Neural progenitor cell (in vitro differentiated cells): ENCODE measurements at places on chromosomes 4 and X.

- no peak for DNase-seq
Measured at GRCh38 chr4:8365951-8366350, 74.6 kb downstream of the ACOX3 start.

DNA sequence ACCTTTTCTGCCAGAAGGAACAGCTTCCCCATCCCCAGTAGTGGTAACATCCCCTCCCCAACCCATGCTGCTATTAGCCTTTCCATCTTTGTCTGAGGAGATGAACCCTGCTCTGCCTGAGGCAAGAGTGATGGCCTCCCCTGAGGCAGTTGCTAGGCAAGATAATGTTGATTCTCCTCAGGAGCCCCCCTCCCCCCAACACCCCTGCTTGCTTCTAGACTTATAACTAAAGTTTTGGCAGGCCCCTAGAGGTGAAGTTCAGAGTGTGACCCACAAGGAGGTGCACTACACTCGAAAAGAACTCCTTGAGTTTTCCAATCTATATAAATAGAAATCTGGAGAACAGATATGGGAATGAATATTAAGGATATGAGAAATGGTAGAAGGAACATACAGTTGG is 962.5 kb downstream of the ADGRL3 start:
- DNase-seq = no peak

- no peak for DNase-seq
Measured at GRCh38 chrX:112094729-112095128, 12.2 kb upstream of the TRPC5 start.

GRCh38 chr4:30717208-30718020 is 2.8 kb upstream of the PCDH7 start:
- peak; percentile 85 for DNase-seq

DNA sequence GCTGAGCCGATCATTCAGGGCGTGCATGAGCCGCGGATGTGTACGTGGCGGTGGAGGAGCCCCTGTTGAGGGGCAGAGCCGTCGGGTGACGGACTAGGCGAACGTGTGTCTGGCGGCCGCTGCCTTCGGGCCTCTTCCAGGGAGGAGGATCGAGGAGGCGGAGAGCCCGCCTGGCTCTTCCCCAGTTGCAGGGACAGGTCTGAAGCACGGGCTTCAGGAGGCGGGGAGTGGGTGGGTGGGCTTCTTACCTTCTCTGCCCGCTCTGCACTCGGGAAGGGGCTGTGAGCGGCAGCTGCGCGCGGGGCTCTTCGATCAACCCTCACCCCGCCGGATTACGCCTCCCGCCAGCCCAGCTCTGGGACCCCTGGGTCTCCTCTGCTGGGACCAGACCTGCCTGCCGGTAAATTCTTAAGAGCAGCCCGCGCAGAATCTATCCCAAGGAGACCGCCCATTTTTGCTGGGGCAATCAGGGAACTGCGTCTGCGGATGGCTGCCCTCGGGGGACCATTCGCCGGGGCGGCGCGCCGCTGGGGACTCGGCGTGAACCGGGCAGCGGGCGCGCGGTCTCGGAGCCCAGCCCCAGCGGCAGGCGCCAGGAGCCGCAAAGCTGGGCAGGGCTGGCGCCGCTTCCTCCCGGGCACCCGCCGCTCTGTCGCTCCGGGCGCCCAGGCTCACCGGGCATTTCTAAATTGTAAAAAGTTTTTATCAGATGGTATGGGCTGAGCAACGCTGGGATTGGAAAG is 4.9 kb downstream of the PLAC8 start:
- peak; percentile 75 for DNase-seq

GRCh38 chr4:120765260-120765680 is 157.3 kb downstream of the PRDM5 start:
- no peak for DNase-seq

DNA sequence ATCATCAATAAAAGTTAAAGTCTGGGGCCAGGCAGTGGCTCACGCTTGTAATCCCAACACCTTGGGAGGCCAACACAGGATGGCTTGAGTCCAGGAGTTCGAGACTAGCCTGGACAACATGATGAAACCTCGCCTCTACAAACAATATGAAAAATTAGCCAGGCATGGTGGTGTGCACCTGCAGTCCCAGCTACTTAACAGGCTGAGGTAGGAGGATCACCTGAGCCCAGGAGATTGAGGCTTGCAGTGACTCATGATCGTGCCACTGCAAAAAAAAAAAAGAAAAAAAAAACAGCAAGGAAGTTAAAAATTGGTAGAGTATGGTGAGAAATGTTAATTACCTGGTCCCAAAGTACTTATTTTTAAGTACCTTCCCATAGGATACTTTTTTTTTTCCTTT is 27.5 kb downstream of the FBXW7 start:
- no peak for DNase-seq

GRCh38 chr4:19540859-19541540 is 710.7 kb upstream of the SLIT2 start:
- no peak for DNase-seq

DNA sequence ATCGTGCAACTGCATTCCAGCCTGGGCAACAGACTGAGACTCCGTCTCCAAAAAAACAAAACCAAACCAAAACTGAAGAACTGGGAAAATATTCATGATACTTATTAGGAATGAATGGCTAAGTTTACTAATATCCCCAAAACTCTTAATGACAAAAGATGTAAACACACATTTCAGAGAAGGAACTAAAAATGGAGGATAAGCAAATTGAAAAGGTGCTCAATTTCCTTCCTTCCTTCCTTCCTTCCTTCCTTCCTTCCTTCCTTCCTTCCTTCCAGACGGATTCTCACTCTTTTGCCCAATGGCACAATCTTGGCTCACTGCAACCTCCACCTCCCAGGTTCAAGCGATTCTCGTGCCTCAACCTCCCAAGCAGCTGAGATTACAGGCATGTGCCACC is 44.4 kb upstream of the CDKN2AIP start:
- DNase-seq = no peak

- no peak for DNase-seq
Measured at GRCh38 chr4:4248885-4249203, 821 bp upstream of the TMEM128 start.

DNA sequence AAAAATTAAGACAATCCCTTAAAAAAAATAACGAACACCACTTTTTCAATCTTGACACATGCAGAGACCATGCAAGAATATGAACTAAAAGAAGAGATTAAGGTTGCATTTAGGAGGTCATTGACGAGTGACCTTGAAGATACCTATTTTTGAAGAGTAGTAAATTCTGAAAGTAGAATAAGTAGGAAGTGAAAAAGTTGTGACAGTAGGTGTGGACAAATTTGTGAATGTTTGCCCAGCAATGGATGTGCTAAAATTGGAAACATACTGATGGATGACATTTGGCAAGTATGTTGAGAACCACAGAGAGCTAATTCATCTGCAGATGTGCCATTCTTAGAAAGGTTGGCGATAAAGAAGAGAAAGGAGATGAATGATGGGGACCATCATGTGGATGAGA is 213.7 kb upstream of the VCX3A start:
- no peak for DNase-seq

DNA sequence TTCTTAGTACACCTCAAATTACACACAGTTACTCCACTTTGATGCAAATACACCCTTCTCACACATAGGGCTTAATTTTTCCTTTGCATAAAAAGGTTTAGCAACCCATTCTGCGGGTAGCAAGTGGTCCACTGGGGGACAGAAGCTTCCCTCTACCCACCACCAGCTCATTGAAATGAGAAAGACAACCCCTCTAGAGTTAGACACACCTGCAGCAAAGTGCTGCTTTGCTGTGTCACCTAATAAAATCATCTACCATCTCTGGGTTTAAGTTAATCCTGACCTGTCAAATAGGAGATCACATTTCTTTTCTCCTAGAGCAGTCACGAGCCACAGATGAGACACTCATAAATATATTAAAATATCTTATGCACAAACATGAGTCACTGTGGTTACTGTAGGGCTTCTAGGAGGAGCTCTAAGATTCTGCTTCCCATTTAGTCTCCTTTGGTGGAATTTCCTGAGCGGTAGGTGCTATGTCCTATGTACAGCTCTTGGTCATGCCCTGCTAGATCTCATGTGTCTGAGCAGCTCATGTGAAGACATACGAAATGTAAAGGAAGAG is 11.9 kb downstream of the BMX start:
- DNase-seq = no peak

DNA sequence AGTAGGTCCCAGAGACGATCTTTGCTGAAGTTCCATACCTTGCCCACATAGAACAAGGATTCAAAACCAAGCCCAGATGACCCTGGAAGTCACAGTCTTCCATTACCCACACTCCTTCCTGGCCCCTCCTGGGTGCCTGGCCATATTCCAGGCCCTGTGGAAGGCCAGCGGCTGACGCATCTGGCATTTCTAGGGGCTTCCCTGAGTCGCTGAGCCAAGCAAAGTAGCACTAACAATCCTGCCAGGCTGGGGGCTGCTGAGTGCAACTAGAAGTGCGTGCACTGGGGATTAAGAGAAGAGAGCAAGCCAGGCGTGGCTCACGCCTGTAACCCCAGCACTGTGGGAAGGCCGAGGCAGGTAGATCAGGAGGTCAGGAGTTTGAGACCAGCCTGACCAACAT is 175.2 kb upstream of the CPEB2 start:
- no peak for DNase-seq

- DNase-seq = no peak
Measured at GRCh38 chr4:42655269-42655637, 1.7 kb downstream of the ATP8A1 start.

- DNase-seq = no peak
Measured at GRCh38 chr4:178063568-178063967, 621.3 kb upstream of the AGA start.

GRCh38 chr4:1683261-1683735 is 815 bp downstream of the FAM53A start:
- no peak for DNase-seq

DNA sequence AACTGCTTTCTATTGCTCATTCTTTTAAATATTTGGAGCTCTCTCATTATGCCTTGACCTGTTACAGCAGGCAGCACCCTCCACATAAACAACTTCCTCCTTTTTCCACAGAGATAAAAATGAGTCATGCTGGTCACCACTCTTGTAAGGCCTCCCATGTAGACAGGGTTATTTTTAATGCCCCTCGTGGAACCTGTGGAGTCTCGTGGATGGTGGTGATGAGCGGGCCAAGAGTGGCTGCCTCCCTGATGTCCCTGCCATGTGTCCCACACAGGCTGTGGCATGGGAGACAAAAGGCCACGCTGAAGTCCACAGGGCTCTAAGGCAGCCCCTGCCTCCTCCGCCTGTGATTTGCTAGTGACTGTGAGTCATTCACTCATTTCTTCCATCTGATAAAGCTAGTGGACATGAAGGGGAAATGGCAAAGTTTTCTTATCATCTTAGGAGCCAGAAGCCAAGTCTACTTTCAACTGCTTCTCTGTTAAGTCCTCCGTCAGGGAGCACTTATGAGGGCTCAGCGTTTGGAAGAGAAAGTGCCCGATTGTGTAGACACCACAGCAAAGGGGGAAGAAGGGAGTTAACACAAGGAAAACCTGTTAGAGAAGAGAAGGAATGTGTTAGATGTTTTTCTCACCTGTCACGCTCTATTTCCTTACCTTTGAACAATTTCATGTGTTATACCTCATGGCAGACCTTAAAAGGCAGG is 121.6 kb upstream of the FAT1 start:
- DNase-seq = no peak

DNA sequence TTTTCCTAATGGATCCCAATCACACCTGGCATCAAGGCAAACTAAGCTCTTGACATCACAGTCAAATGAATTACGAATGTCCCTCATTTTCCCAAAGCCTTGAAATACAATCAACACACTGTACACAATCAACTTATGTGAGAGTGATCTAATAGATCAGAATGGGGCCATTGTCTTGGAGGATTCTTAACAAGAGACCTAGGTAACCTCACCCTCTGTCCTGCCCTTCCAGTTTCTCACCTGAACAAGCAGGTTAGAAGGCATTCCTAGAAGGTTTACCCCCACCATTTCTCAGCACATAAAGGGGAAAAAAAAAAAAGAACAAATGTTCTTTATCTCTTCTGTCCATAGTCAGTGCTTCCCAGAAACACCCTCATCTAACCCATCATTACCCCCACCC is 6.3 kb downstream of the SLC39A8 start:
- DNase-seq = no peak

DNA sequence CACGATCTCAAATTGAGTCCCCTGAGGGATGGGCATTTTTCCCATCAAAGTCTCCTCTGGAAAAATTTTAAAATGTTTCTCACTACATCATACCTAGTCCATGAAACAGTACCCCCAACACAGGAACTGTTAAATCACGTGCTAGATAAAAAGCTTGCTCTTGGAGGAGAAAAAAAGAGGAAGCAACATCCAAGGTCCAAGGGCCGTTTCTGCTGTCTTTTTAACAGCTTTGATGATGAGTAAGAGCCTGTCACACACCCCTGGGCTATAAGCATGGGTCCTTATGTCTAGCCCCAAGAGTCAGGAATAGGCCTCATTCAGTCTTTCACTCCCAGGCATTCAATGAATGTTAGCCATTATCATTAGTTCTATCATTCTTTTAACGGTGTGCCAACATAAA is 128.9 kb downstream of the SH3KBP1 start:
- DNase-seq = no peak

GRCh38 chr4:100162027-100162685 is 28.1 kb downstream of the DDIT4L start:
- DNase-seq = no peak

DNA sequence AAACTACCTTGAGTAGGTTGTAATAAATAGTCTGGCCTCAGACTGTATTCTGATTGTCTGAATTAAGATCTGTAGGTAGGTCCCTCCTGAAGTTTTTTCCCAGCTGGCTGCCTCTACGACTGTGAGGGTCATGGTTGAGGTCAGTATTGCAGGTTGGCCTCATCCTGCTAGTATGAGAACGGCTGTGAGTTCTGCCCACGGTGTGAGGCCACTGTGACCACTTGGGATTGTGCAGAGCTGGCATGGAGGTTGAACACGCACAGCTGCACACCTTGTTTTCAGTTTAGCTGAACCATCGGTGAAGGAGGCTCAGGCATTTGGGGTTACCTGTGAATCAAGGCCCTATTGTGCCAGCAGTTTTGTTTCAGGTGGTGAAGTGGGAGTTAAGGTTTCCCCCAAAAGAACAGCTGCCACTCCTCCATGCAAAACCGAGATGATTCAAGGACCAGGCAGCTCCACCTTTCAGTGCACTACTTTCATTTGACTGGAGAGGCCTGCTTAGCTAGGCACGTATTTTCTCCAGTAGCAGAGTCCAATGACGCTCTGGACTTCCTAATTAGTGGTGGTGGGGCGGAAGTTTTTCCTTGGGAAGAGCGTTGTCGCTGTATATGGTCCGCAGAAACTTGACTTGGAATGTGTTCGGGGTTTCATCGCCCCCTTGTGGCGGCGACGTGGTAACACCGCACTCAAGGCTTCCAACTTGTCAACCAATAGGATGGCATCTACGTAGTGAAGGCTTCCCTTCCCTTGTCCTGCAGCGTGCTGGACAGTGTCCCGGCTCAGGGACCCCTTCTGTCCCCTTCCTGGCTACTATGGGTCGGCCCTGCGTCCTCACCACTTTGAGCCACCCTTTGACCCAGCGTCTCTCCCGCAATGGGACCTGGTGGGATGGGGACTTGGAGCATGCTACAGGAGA is 13.8 kb downstream of the CMC4 start:
- DNase-seq = peak; percentile 74

- no peak for DNase-seq
Measured at GRCh38 chrX:1321674-1322073, 14.9 kb upstream of the IL3RA start.

- no peak for DNase-seq
Measured at GRCh38 chrX:73987166-73987565, 316.8 kb upstream of the ZCCHC13 start.

- no peak for DNase-seq
Measured at GRCh38 chr4:121139533-121140222, 24.4 kb downstream of the TNIP3 start.
